ENCODE measurements at places on chromosomes 2 and 18.

GRCh38 chr2:108324531-108325255 is 36.0 kb downstream of the SULT1C2 start:
- DNase-seq = no peak

DNA sequence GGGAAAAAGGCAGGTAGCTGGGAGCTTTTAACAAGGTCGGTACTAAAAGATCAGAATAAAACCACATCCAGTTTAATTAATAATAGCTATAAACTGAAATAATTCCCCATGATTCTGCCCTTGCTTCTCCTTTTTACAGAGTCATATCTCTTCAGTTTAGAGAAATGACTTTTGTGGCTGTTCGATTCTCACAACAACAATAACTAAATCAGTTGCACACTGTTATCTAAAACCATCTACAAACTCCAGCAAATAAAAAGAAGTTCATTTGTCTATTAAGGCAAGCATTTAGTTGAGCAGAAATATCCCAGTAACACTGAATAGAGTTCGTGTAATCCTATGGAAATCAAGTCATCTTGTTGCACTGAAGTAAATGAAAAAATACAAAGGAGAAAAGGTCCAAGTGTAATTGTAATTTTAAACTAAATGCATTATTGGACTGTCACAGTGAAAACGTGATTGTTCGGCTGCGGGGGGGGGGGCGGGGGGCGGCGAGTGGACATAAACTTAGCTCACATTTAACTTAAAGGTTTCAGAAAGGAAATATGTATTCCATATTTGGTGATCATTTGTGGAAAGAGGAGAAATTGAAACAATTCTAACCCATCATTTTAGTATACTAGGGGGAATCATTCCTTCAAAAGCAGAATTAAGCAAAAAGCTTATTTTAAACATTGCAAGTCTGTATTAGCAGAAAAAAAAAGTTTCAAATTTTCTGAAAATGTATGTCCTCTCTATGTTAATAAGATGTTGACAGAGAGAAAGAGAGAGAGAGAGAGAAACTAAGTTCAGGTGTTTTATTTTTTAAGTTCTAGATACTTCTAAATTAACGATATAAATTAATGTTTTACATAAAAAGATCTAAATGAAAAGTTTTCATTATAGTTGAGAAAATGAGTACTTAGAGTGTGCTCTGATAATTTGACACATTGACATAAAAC is 144.5 kb downstream of the MEIS1 start:
- no peak for DNase-seq

- DNase-seq = no peak
These were observed 240.1 kb upstream of the NXPH2 start for GRCh38 chr2:139020287-139020686.

GRCh38 chr18:48188609-48189008 is 220.6 kb downstream of the ZBTB7C start:
- no peak for DNase-seq
